ENCODE measurements at places on chromosomes 7 and 10.

GRCh38 chr7:108178398-108178797 is 48.2 kb upstream of the LAMB4 start:
- no peak for DNase-seq

DNA sequence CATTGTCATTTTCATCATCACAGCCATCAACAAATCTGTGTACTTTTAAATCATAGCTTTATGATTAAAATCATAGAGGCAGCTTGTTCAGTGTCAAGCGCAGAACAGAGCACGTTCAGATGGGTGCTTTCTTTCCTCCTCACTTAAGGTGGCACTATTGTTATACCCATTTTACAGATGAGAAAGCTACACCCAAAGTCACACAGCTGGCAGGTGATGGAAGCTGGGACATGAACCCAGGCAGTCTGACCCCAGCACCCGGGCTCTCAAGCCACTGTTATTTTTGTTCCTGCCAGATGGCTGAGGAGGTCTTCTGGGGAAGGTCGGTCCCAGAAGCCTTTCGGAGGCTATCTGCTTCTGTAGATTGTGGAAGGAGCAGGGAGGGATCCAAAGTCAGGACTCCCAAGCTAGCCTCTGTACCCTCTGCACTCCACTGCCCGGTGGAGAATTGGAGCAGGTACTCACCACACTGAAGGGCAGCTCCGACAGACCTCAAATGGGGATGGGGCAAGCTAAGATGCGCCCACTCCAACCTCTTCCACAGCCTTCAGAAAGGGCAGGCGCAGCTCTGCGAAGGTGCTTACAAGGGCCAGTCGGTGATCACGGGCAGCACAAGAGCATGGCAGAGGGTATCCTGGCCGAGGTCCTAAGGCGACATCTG is 610 bp downstream of the AVPI1 start:
- DNase-seq = no peak

GRCh38 chr7:85765698-85766298 is 578.9 kb upstream of the SEMA3D start:
- no peak for DNase-seq

- DNase-seq = no peak
Measured at GRCh38 chr7:26691406-26691805, 173.0 kb downstream of the SKAP2 start.

- no peak for DNase-seq
Measured at GRCh38 chr7:91294639-91295220, 30.5 kb downstream of the FZD1 start.

DNA sequence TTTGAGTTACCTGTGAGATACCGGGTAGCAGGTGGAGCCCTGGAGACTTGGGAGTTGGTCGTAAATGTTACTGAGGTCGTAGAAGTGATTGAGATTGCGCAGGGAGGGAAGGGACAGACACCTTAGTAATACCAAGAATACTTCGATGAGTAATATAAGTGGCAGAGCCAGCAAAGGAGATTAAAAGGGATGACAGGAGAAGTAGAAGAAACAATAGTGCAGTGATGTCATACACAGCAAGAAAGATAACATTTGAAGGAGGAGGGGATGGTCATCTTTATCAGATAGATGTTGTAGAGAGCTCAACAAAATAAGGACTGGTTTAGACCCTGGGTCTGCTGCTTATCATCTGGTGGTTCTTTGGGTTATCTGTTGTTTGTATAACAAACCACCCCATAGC is 5.0 kb downstream of the BCCIP start:
- DNase-seq = no peak

GRCh38 chr10:44968500-44969400 is 9.1 kb downstream of the RASSF4 start:
- no peak for DNase-seq
